ENCODE measurements at places on chromosomes 16 and 17. TPM values are rescaled to one million over a fixed set of nuclear protein-coding genes. Genes with fewer than 3 reads are reported as not detected.

DNA sequence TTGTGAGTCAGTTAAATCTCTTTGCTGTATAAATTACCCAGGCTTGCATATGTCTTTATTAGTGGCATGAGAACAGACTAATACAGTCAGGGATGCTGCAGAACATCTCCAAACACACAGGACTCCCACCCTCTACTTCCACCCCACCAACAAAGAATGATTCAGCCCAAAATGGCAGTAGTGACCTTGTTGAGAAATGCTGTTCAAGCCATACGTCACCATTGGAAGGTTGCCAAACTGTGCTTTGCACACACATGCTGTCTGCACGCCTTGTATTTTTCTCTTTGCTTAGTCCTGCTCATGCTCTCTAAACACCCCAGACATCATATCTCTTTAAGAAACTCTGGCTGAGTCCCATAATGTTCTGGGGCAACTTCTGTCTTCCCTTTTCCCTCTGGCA, 589.6 kb downstream of the WWOX start:
- DNase-seq: no peak
- no peak overlapping the region for H3K27ac ChIP-seq
- no peaks in the 10 kb centered on the region for H3K4me1 ChIP-seq
- no peaks in the 10 kb centered on the region for H3K36me3 ChIP-seq
- no peaks in the 10 kb centered on the region for H3K27me3 ChIP-seq

DNA sequence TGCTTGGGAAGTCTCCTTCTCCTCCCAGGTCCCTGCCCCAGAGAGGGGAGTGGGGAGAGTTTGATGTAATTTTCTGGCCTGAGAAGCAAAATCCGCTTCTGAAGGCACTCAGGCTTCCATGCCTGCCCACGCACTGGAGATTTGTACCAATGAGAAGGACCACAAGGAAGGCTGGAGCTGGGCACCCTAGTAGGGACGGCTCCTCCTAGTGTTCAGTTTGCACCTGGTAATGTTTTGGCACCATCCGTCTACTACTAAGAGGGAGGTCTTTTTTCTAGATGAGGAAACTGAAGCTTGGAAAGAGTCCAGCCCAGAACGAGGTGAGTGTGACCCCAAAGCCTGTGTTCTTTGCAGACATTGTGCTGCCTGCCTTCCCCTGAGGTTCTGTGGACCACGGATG, 83.6 kb upstream of the NLRP1 start:
- no peak overlapping the region for H3K4me3 ChIP-seq
- no peak overlapping the region for H3K27ac ChIP-seq
- no peaks in the 10 kb centered on the region for H3K4me1 ChIP-seq
- no peaks in the 10 kb centered on the region for H3K36me3 ChIP-seq

The MMP15 gene
- total RNA-seq: 38.5 TPM

- peaks cover 2% of the 10 kb centered on the region for H3K27me3 ChIP-seq
- DNase-seq: no peak
- H3K27ac ChIP-seq: no peak overlapping the region
- H3K4me1 ChIP-seq: no peaks in the 10 kb centered on the region
These were observed 17.0 kb upstream of the NTN1 start for GRCh38 chr17:9004132-9004960.

DNA sequence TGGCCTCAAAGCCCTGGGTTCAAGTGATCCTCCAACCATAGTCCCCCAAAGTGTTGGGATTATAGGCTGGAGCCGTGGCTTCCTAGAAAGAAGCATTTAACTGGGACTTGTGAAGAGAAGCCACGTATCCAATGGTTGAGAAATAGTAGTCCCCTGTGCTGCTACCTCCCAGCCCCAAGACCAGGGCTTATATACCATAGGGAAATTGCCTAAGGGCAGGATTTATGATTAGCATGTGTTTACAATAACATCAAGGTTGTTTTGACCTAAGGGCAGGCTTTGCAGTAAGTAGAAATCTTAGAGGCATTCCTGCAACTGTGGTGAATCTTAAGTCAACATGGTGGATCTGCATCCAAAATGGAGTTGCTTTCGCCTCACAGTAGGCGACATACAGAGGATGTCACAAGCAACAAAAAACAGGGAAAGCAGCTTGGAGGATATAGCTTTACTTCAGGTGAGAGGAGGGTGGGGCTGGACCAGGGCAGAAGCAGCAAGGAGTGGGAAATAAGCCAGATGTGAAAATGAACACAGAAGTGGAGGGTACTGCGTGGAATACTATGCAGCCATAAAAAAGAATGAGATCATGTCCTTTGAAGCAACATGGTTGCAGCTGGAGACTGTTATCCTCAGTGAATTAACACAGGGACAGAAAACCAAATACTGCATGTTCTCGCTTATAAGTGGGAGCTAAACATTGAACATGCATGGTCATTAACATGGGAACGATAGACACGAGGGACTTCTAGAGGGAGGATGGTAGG, 18.7 kb upstream of the NSMCE1 start:
- H3K4me1 ChIP-seq: peaks cover 18% of the 10 kb centered on the region
- H3K4me3 ChIP-seq: no peak overlapping the region
- DNase-seq: no peak

The JMJD8 gene
- 121 TPM for total RNA-seq

GRCh38 chr16:81942007-81942601, 69.2 kb downstream of the SDR42E1 start:
- H3K36me3 ChIP-seq: no peaks in the 10 kb centered on the region
- H3K4me1 ChIP-seq: peaks cover 8% of the 10 kb centered on the region
- no peak overlapping the region for H3K4me3 ChIP-seq
- no peaks in the 10 kb centered on the region for H3K27me3 ChIP-seq

DNA sequence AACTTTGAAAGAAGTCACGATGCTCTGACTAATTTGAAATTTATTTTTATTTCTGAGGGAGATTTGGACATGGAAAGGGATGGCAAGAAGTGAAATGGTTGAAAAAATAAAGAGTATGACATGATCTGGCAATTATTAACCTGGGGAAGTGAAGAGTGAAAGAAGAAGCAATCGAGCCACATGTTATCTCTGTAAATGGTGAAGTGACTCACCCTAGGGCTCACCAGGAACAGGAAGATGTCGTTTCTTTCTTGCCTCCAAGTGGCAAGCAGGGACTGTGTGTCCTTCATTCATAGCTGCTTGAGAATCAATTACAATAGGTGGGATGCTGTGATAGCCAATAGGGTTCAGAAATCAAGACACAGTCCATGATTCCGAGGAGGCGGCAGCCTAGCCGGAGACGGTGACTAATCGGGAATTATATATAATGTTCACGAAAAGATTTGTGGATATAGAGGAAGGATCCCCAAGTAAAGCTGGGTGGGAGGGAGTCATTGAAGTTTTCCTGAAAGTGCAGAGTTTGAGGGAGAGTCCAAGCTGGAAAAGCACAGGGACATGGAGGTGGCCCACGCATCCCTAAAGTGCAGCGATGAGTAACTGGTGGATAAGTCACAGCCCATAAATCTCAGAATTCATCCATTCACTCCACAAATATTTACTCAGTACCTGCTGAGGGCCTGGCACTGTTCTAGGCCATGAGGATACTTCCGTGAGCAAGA, 18.2 kb upstream of the KRT20 start:
- H3K27me3 ChIP-seq: no peaks in the 10 kb centered on the region
- peak overlapping the region; percentile 33 for H3K4me3 ChIP-seq
- peak; percentile 90 for DNase-seq
- peak overlapping the region; percentile 96 for H3K27ac ChIP-seq
- no peaks in the 10 kb centered on the region for H3K36me3 ChIP-seq
- peaks cover 55% of the 10 kb centered on the region for H3K4me1 ChIP-seq

GRCh38 chr17:63693411-63694113, 6.4 kb downstream of the LIMD2 start:
- no peaks in the 10 kb centered on the region for H3K27me3 ChIP-seq
- DNase-seq: no peak
- H3K4me3 ChIP-seq: no peak overlapping the region
- peaks cover 3% of the 10 kb centered on the region for H3K36me3 ChIP-seq

The GJD3 gene
- total RNA-seq: not detected

DNA sequence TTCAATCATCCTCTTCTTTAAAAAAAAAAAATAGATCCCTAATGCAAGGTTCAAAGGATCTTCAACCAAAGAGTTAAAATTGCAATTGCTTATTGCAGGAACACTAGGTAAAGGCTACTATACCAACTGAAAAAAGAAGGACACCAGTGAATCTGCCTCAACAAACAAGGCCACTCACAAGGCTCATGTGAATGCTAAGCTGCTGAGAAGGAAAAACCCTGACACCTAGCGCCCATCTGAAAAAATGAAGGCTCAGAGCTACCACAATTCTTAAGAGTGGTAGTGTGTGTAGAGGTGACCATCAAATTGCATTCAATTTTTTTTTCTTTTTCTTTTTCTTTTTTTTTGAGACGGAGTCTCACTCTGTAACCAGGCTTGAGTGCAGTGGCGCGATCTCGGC, 201.6 kb upstream of the C17orf78 start:
- H3K4me3 ChIP-seq: no peak overlapping the region
- H3K4me1 ChIP-seq: no peaks in the 10 kb centered on the region
- no peak for DNase-seq
- H3K27me3 ChIP-seq: no peaks in the 10 kb centered on the region

The SLC46A1 gene
- total RNA-seq: 17.8 TPM

DNA sequence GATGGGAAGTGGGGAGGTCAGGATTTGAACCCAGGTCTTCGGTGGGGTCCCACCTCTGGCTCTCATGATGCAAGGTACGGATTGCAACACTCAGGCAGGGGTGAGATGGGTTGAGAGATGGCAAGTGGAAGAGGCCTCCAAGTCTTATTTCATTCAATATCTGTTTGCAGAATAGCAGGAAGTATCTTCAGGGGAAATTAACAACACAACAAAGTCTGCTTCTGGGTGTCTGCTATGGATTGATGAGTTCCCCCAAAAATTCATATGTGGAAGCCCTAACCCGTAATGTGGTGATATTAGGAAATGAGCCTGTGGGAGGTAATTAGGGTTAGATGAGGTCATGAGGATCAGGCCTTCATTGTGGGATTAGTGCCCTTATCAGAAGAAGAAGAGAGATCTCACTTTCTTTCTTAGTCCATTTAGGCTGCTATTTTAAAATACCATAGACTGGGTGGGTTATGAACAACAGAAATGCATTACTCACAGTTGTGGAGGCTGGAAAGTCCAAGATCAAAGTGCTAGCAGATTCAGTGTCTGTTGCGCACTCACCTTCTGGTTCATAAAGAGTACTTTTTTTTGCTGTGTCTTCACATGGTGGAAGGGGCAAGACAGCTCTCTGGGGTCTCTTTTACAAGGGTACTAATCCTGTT, 4.4 kb upstream of the CD300H start:
- peaks cover 24% of the 10 kb centered on the region for H3K27me3 ChIP-seq
- peaks cover 21% of the 10 kb centered on the region for H3K4me1 ChIP-seq
- no peak overlapping the region for H3K27ac ChIP-seq
- no peaks in the 10 kb centered on the region for H3K36me3 ChIP-seq
- H3K4me3 ChIP-seq: no peak overlapping the region
- DNase-seq: no peak

The CPHXL2 gene
- not detected for total RNA-seq

DNA sequence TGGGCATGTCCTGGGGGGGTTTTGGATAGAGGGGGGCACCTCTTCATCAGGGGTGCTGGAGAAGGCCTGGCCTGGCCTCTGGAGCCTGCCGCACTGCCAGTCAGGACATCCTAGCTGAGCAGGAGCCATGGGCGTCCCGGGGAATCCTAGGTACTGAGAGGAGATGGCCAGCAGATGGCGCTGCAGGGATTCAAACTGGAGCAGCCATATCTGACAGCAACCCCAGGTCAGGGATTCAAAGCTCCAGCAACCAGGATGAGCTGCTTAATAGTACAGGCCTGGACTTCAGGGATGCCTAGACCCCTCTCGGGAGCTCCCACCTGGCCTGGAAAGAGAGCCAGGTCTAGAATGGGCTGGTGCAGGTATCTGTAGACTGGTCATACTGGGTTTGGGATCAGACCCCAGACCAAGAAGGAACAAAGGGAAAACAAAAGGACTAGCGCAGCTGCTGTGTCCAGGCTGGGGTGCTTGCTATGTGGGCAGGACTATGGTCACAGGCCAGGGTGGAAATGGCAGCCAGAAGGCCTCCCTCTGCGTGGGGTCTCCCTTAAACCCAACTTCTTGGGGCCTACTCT, 306.9 kb upstream of the RBFOX1 start:
- H3K27ac ChIP-seq: no peak overlapping the region
- H3K27me3 ChIP-seq: no peaks in the 10 kb centered on the region
- H3K4me3 ChIP-seq: no peak overlapping the region
- H3K36me3 ChIP-seq: no peaks in the 10 kb centered on the region
- H3K4me1 ChIP-seq: no peaks in the 10 kb centered on the region

The CIAO3 gene
- total RNA-seq: 32.8 TPM

- no peaks in the 10 kb centered on the region for H3K36me3 ChIP-seq
- no peak overlapping the region for H3K27ac ChIP-seq
- DNase-seq: no peak
- peaks cover 7% of the 10 kb centered on the region for H3K4me1 ChIP-seq
- H3K27me3 ChIP-seq: no peaks in the 10 kb centered on the region
These were observed 2.4 kb upstream of the MARVELD3 start for GRCh38 chr16:71623597-71623996.

The NME4 gene
- total RNA-seq: 68.2 TPM

DNA sequence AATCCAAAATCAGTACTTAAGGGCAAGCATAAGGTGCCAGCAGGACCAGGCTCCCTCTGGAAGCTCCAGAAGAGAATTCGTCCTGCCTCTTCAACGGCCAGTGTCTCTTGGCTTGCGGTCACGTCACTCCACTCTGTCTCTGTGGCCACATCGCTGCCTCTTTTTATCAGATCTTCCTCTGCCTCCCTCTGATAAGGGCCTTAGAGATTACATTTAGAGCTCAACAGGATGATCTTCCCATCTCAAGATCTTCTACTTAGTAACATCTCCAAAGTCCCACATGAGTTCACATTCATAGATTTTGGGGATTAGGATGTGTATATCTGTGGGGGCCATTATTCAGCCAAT, 16.9 kb downstream of the MPG start:
- no peaks in the 10 kb centered on the region for H3K27me3 ChIP-seq
- H3K4me1 ChIP-seq: no peaks in the 10 kb centered on the region
- no peak overlapping the region for H3K4me3 ChIP-seq
- no peaks in the 10 kb centered on the region for H3K36me3 ChIP-seq

DNA sequence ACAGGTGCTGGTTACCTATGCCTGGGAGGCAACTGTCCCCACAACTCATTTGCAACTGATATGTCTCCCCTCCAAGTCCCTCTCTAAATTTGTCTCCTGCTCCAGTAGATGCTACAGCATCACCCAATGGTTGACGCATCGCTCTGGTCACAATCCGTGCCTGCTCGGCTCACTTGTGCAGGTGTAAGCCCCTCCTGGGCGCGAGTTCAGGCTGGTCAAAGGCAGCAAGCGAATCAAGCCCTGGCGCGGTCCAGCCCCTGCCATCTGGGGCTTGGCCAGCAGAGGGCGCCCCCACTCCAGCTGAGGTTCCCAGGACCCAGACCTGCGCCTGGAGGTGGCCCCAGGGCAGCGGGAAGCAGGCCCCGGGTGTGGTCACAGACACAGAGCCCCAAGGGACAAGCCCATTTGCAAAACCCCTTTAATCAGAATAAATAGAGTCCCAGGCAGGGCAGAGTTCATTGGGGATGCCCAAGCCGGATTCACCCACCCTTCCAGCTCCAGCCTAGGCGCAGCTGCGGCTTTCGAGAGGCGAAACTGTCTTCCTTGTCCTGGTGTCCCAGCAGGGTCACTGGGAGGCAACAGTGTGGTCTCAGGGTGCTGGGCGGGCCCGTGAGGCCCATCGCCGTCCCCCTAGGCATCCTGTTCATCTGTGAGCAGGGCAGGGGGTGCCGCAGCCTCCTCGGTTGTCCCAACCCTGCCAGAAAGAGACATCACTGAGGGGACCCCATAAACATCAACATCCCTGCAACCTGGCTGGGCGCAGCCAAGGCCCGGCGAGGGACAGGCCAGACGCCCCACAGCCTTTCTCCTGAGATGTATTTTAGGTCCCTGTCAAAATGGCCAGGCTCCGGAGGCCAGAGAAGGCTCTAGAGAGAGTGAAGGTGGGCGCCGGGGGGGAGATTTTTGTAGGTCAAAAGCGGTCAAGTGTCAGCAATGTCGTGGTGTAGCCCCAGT, 15.8 kb downstream of the TMC6 start:
- no peak overlapping the region for H3K4me3 ChIP-seq
- H3K27ac ChIP-seq: no peak overlapping the region
- H3K4me1 ChIP-seq: peaks cover 4% of the 10 kb centered on the region
- H3K27me3 ChIP-seq: no peaks in the 10 kb centered on the region
